Kidney glomerular epithelial cell (primary cell): ENCODE measurements at places on chromosomes 5 and 9.

GRCh38 chr5:11467588-11467987 lies 436.7 kb downstream of the CTNND2 start:
- no peak for DNase-seq

GRCh38 chr5:168602517-168602916 lies 23.3 kb upstream of the PANK3 start:
- DNase-seq: no peak

GRCh38 chr9:99244344-99245260 lies 22.5 kb downstream of the SEC61B start:
- DNase-seq: no peak

DNA sequence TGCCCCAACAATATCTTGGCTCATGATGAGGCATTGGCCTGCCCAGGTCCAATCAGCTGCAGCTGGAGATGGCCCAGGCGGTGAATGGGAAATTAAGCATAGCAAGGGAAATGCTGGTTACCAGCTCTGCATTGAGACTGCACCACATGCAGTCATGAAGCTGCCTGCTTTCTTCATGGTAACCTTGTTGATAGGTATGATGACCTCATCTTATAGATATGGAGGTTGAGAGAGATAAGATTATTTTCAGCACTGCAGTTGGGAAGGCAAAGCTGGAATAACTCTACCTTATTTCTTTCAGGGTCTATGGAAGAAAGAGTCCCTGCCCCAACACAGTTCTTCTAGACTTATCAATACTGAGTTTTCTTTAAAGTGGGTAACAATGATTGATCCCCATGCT lies 180.1 kb downstream of the ICE1 start:
- no peak for DNase-seq

DNA sequence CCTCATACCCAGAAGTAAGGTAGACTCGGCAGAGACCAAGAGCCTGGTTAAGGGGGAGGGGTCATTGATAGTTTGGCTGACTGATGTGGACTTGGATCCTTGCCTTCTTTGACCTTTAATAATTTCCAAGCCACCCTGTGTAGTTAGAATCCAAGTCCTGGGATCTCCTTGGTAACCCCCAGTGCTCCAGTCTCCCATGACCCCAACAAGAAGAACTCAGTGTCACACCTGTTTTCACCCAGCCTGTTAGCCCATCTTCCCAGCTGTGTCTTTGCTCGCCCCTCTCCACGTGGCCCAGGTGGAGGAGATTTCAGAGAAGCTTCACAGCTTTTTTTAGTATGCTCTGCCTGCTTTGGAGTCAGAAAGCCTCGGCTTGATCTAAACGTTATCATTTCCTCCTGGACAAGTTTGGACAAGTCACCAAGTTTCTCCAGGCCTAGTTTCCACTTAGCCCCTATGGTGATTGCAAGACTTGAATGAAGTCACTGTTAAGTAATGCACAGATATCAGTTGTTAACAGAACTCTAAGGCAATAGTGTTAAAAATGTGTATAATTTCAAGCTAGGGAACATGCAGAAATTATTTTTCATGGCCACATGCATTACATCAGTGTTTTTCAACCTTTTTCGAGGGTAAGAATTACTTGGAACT lies 170.0 kb downstream of the TMEM38B start:
- DNase-seq: no peak

DNA sequence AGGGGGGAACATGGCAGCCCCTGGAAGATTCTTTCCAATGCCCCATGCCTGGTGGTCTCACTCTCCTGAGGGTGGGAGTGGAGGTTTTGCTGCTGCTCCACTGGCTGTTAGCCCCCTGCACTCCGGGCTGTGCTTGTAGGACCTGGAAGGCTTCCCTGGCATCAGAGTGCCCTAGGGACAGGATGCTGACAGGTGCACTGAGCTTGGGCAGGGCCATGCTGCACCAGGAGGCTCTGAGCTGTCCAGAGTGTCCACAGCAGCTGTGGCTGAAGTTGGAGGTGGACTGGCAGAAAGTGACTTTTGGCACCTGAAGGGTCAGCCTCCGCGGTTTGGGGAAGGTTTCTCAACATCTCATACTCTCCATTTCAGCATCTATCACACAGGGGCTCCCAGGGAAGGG lies 249.1 kb downstream of the GADD45G start:
- DNase-seq: no peak

GRCh38 chr5:100777680-100778300 lies 125.3 kb downstream of the ST8SIA4 start:
- peak; percentile 46 for DNase-seq

GRCh38 chr5:147972076-147972840 lies 65.9 kb upstream of the C5orf46 start:
- no peak for DNase-seq

DNA sequence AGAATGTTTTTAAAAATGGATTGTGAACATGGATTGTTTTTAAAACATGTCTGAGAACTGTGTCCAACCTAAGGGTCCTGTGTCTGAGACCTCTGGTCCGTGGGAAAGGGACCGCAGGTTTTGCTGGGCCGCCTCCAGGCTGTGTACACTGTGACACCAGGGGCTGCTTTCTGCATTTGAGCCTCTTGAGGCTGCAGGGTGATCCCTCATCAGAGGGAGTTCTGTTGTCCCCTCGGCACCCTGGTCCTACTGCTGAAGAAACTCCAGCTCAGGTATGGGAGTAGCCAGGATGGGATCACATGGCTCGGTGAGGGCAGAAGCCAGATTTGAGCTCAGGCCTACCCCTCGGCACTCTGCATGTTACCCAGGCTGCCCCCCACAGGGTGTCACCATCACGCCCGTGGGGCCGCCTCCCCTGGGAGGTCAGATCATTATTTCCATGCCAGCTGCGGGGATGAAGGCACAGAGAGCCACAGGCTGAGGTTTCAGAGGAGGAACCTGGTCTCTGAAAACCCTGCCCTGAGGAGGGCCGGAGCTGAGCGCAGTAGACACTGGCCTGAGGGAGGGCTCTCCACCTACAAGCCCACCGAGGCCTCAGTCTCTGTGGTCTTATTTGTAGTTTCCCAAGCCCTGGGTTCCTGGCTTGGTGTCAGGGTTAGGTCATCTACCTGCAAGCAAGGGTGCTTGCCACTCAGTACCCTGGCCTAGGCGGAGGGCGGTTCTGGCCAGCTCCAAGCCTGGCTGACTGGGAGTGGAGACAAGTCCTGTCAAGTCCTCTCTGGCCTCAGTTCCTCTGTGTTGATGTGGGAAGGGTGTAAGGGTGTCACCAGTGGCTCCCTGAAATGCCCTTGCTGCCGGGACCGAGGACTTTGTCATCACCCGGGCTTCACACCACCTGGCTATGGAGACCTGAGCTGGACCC lies 2.8 kb downstream of the PRR7 start:
- no peak for DNase-seq

DNA sequence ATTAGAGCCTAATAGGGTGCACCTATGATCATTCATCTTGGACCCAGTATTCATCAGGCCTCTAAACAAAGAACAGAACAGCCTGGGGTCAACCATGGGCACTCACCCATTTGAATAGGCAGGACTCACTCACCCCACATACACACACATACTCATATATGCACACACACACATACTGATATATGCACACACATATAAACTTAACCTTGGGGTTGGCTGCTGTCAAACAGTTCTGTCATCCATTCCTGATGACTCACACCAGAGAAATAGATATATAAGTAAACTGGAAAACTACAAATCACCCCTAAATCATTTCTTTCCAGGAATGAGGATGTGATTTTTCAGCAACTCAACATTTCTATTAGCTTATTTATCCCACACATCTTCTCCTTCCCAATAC lies 51.3 kb downstream of the ARL15 start:
- DNase-seq: peak; percentile 4

- no peak for DNase-seq
Observed at GRCh38 chr5:126975796-126976195, 54.6 kb downstream of the MARCHF3 start.
